ENCODE measurements at places on chromosomes 2 and 18. TPM values are rescaled to one million over a fixed set of nuclear protein-coding genes. Genes with fewer than 3 reads are reported as not detected.

Gene NT5DC4
- total RNA-seq = not detected

Gene CD8B2
- total RNA-seq = not detected

Gene ACOXL
- total RNA-seq = not detected

Gene NFATC1
- 15.0 TPM for total RNA-seq

Gene LBX2
- total RNA-seq = 1.7 TPM

Gene TANK
- total RNA-seq = 74.6 TPM

Gene GAL3ST2
- not detected for total RNA-seq

Gene EVX2
- not detected for total RNA-seq

Gene CCDC74B
- 5.0 TPM for total RNA-seq

Gene TLX2
- 0.42 TPM for total RNA-seq

Gene KCNG2
- 1.7 TPM for total RNA-seq

Gene NDC80
- total RNA-seq = not detected

Gene LYPD6B
- total RNA-seq = not detected

Gene CCL20
- total RNA-seq = 3.5 TPM

Gene SULT1C4
- 4.3 TPM for total RNA-seq

Gene HRH4
- 0.50 TPM for total RNA-seq

Gene MC5R
- not detected for total RNA-seq

Gene CRYBA2
- total RNA-seq = not detected

Gene GCKR
- not detected for total RNA-seq
